CD4-positive, alpha-beta T cell treated with Interleukin-6 at 100 ng/mL for 8 hours (primary cell): ENCODE measurements at places on chromosomes 7 and 10.
A peak's percentile ranks its signal among the peaks of the same experiment; 100 is the strongest.

GRCh38 chr7:26409661-26410547 is 118.2 kb downstream of the SNX10 start:
- DNase-seq: no peak

DNA sequence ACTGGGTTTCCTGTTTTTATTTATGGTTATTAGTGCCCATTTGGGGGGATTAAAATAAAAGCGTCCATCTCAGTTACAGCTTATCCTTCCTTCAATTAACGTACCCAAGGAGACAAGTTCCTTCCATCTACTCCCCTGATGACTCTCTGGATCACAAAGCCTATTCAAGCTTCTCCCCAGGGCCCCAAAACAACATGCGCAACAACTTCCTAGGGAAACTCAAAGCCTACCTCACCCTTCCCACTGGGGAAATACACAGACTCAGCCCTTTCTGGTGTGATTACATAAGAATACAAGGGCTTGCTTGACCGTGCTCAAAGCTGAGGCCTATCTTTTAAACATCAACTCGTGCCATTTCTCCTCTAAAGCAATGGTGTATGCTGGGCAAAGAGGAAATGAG is 112.4 kb downstream of the CDK6 start:
- no peak for DNase-seq

GRCh38 chr7:66741710-66742049 is 1.1 kb downstream of the RABGEF1 start:
- no peak for DNase-seq

DNA sequence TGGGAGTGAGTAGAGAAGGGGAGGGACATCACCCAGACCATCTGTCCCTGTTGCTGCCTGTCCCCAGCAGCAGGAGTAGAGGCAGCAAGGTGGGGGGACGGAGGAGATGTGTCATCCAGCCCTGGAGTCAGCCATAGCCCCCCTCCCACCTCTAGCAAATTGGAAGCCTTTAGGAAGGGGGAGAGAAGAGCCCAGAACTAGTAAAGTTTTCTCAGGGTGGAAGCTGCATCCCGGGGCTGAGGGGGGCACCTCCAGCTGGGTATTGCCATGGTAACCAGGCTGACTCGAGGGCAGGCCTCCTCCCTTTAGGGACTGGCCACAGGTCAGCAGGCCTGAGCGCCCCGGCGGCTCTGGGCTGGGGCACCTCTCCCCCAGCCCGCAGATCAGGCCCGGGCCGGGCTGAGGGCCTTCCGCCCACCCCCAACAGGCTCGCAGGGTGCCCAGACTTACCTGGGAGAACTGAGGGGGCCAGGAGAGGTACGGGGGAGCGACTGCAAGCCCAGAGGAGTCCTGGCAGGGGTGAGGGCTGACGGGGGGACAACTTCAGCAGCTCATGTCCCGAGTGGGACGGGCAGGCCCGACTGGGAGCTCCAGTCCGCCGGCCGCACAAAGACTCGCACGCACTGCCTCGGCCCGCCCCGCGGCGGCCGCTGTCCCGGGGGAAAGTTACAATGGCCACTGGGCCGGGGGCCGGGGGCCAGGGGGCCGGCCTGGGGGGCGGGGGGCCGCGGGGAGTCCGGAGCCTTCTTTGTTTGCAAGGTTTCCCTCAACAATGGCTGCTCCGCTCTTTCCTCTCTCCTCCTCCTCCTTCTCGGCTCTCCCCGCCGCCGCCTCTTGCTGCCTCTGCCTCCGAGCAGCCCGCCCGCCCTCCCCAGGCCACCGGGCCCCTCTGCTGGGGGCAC is 6.0 kb downstream of the LDB1 start:
- no peak for DNase-seq

GRCh38 chr10:101690461-101690860 is 4.5 kb downstream of the FBXW4 start:
- DNase-seq: no peak

GRCh38 chr7:39510864-39511354 is 55.3 kb upstream of the YAE1 start:
- DNase-seq: no peak

DNA sequence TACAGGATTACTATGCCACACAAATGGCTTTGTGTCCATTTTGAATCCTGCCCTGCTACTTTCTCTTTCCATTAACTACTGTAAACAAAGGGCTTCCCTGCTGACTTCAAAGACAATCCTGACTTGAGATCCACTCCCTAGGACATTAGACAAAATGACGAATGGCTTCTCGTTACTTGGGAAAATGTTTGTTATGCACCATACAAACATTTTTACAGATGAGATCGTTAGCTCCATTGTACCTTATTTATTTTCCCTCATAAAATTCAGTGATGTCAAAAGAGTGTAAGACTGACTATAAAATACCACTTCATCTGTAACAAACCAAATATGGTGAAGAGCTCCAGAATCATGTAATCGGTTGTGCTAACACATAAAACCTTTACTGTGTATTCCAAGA is 121.8 kb downstream of the CD36 start:
- DNase-seq: no peak

GRCh38 chr10:24784061-24784460 is 60.4 kb upstream of the ARHGAP21 start:
- no peak for DNase-seq

- DNase-seq: no peak
These were observed 103.2 kb downstream of the CALN1 start for GRCh38 chr7:72308986-72309385.

- no peak for DNase-seq
These were observed 65.8 kb downstream of the ENTPD1 start for GRCh38 chr10:95821720-95822119.

GRCh38 chr10:11667756-11668155 is 56.3 kb upstream of the USP6NL start:
- DNase-seq: no peak

DNA sequence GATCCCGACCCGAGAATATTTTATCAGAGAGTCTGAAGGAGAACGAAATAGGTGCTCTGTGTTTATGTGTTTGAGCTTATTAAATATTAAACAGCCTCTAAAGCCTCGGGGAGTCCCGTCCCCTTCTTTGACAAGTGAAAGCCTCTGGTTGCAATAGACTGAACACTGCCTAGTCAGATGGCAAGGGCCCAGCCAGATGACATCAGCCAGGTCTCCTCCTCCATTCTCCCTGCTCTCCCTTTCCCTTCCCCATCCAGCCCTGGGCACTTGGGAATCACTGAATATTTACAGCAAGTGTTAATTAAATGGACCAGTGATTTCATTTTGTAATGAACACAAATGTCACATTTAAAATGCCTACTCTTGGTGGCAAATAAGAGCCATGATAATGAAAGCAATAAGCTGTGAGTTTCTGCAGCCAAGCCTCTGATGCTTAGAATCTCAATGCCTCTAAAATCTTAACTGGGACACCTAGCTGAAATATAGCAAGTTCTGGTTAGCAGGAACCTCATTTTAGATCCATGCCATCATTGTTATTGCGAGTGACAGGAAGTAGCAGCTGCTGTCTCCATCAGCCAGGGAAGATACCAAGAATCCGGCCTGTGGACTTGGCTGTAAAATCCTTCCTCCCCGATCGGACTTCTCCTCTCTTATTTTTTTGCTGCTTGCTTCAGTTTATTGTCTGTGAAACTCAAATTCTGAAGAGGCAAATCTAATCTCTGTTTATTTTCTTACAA is 202.1 kb downstream of the PRPF18 start:
- DNase-seq: peak; percentile 27

DNA sequence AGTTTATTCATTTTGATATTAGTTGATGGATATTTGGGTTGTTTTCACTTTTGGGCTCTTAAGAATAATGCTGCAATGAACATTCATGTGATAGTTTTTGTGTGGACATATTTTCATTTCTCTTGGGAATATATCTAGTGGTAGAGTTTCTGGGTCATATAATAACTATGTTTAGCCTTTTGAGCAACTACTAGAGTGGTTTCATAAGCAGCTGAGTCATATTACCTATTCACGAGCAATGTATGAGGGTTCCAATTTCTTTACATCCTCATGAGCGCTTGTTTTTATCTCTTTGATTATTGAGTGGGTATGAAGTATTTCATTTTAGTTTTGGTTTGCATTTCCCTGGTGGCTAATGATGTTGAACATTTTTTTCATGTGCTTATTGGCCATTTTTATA is 182.6 kb downstream of the PON1 start:
- DNase-seq: no peak

DNA sequence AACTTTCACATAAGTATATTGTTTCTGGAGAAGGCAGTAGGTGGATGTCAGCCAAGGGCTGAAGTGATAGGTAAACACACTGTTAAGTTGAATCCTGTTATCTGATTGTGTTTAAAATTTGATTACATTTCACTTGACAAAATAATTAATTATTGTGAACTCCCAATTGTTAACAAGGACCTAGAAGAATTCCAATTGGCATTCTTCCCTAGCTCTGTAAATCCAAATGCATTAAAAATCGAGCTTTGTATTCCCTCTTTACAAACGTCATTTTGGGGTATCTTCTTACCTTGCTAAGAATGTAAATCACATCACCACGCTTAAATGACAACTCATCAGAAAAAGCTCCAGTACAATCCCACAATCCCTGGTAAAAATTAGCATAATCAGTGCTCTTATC is 179.9 kb downstream of the SKAP2 start:
- DNase-seq: no peak

- no peak for DNase-seq
These were observed 31.1 kb upstream of the MSMB start for GRCh38 chr10:46077141-46077554.

GRCh38 chr7:30453921-30454320 is 24.7 kb downstream of the NOD1 start:
- DNase-seq: no peak

DNA sequence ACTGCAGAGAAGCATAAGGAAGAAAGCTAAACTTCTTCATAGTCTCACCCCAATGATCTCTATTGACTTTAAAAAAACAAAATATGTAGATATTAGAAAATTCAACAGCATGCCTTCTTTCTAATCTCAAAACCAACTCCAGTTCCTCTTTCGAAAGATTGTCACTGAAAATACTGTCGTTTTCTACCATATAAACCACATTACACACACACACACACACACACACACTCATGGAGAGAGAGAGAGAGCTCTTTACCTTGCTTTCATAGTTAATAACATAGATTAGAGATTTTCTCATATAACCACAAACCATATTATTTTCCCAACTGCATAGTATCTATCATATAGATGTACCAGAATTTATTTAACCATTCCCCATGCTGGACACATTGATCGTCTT is 296.2 kb upstream of the MGMT start:
- DNase-seq: no peak
